ENCODE measurements at places on chromosomes 7 and 10.

- DNase-seq = no peak
These were observed 342.2 kb upstream of the MEOX2 start for GRCh38 chr7:16028636-16029035.

DNA sequence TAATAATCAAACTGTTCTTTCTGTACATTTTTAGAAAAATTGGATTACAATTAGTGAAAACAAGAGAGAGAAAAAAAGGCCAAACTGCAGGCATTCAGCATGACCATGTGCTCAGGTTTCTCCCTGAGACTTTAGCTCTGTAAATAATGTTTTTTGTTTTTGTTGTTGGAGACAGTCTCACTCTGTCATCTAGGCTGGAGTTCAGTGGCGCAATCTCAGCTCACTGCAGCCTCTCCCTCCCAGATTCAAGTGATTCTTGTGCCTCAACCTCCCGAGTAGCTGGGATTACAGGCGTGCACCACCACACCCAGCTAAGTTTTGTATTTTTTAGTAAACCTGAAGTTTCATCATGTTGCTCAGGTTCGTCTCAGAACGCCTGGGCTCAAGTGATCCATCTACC, 23.0 kb downstream of the BZW2 start:
- no peak for DNase-seq

DNA sequence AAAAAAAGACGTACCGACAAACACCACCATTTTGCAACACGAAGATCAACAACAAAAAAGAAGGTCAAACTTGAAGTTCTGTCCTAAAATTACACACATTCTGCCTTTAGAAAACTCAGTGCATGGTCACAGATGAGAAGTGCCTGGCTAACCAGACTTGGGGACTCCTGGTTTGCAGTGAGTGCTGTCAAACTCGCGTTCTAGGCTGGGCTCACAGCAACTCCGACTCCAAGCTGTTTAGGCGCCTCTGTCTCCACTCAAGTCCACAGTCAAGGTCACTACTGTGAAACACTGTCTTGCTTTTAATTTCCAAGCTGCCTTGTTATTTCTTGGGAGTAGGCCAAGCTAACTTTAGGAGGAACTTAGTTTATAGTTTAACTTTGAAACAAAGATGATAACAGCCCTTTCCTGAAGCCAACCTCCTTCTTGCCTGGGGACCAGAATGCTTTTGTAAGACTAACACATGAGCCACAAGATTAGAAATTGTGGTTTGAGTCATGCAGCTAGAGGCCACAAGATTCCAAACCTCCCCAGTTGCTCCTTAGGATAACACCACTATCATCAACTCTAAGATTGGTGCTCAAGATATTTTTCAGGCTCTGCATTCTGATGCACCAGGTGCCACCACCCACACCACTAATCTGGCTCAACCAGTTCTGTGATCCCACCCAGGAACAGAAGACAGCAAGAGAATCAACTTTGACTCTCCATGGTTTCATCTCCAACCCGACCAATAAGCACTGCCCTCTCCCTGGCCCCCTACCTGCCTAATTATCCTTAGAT, 1.1 kb upstream of the DNAAF5 start:
- peak; percentile 18 for DNase-seq

DNA sequence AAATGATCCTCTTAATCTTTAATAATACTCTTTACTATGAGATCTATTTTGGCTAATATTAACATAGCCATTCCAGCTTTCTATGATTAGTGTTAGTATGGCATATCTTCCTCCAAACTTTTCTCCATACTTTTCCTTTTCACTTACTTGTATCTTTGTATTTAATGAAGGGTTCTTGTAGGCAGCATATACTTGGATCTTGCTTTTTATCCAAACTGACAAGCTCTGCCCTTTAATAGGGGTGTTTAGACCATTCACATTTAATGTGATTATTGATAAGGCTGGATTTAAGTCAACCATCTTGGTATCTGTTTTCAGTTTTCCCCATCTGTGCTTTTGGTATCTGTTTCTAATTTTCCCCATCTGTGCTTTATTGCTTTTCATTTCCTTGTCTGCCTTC, 59.7 kb upstream of the ATP6V0A4 start:
- DNase-seq = no peak

- DNase-seq = no peak
These were observed 267.7 kb upstream of the SEMA3A start for GRCh38 chr7:84462259-84462658.

DNA sequence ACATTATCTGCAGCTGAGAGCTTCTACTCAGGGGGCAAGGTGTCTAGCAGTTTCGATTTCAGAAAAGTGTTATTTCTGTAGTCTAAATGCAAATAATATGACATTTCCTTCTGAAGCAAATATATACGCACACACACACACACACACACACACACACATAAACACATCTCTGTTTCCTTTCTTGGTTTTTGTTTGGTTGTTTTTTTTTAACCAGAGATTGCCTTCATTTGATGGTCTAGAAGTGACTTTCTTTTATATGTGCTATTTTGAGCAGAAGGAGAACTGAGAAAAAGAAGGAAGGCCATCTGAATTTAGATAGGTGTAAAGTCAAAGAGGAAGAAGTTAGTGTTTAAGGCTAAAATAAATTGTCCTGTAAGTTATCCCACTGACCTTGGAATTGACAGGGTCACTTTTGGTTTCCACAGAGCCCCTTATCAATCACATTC, 142.2 kb downstream of the TRIL start:
- DNase-seq = no peak

- DNase-seq = no peak
These were observed 57.0 kb downstream of the CDC123 start for GRCh38 chr10:12252882-12253546.

DNA sequence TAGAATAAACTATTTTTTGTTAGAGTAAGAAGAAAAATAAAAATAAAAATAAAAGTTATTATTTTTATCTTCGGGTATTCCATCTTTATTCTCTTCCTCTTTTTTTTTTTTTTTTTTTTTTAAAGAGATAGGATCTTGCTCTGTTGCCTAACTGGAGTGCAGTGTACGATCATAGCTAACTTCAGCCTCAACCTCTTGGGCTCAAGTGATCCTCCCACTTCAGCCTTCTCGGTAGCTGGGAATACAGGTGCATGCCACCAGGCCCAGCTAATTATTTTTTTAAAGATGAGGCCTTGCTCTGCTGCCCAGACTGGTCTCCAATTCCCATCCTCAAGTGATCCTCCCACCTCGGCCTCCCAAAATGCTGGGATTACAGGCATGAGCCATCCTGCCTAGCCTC, 15.4 kb downstream of the STAM start:
- DNase-seq = no peak

DNA sequence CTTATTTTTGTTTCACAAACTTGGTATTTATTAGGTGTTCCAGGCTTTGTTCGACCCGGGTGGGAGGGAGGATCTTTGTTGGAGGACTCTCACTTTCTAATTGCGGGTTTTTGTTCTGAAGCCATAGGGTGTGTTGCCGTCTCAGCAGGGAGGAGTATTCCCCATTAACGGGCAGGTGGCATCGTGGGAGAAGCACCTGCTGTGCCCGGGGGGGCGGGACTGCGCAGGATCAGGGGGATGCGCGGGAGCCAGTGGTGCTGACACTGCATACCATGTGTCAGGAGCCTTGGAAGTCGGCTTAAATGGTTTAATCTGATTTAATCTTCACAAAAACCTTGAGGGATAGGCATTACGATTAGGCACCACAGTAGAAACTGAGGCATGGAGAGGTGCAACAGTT, 113.0 kb downstream of the MGMT start:
- no peak for DNase-seq

DNA sequence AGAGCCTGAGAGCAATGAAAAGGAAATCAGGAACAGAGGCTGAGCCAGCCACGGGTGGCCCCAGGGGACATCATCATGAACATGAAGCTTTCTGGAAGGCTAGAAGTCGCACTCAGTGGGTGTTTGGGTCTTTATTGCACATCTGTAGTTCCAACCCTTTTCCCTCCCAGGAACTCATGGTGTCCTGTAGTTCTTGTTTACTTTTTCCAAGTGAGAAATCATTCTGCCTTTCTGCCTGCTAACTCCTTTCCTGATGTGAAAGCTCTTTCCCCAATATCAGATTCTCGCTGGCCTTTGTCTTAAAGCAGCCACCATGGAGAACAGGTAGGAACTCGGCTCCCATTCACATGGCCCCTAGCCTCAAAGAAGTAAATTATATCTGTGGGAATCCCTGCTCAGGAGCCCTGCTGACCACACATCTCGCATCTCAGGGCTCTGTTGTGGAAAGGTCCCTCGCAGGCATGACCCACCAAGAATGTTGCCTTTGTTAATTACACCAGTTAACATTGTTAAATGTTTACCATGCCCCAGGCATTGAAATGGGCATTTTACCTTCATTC, 542.7 kb downstream of the TNS3 start:
- DNase-seq = no peak

DNA sequence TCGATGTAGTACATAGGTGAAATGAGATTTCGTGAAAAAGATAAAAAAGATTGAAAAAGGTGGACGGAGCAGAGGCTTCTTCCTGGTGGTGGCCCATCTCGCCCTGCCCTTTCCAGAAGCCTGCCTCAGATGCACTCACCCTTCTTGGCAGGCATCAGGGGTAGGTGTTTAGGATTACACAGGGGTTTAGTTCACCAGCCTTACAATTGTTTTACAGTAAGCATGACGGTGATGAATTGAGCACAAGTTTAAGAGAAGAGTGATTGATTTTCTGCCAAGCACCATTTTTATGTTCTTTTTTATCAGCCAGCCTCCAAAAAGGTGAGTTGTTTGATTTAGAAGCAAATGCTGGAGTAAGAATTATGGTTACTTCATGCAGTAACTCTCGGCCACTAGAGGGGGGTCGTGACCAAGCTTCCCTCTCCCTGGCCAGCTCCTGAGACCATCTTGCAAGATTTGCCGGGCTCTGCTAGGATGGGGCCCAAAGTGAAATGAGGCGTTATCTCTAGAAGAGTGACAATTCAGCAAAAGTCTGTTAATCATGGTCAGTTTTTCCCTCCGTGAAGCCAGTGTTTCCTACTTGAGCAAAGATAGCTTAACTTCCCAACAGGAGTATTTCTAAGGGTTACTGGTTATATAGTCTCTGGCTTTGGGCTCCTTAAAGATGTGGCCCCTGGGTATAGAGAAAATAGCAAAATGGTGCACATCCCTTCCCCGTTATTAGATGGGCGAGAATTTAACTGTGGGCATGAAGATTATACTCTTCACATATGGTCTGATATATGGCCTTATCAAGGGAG, 228.8 kb downstream of the BMPER start:
- DNase-seq = peak; percentile 64

GRCh38 chr10:121406823-121407545, 191.3 kb downstream of the FGFR2 start:
- peak; percentile 15 for DNase-seq

GRCh38 chr7:122750389-122750788, 47.7 kb upstream of the RNF148 start:
- DNase-seq = no peak

- no peak for DNase-seq
These were observed 19.0 kb upstream of the C10orf71 start for GRCh38 chr10:49280001-49280408.

DNA sequence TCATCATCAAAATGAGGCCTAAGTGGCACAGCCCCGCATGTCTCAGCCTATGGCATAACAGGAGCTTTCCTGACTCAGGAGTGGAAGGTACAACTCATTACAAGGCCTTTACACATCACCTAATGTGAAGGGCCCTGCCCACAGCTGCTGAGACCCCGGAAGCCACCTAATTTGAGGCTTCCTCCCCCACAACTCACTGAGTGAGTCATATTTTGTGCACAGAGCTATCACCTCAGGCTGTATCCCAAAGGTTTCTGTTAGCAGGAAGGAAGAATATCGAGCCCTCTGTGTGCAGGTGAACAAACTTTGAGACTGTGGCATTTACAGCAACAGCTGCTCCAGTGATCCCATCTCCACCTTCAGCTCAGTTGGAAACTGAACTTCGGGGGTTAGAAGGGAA, 20.6 kb downstream of the HTR5A start:
- DNase-seq = no peak

- DNase-seq = no peak
These were observed 596.4 kb upstream of the GHITM start for GRCh38 chr10:83542774-83543411.

DNA sequence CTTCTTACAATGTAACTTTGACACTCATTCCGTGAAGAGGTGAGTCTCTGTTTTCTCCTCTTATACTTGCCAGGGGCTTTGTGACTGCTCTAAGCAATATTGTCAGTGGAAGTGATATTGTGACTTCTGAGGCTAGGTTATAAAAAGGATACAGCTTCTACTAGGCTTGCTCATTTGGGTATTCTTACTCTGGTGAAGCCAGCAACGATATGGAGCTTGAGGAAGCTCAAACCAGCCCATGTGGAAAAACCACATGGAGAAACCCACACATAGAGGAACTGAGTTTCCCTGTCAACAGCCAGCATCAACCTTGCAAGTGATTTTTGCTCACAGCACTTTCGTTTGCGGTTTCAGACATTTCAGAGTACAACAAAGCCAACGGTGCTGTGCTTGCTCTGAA, 149.6 kb upstream of the SEMA3E start:
- DNase-seq = no peak

DNA sequence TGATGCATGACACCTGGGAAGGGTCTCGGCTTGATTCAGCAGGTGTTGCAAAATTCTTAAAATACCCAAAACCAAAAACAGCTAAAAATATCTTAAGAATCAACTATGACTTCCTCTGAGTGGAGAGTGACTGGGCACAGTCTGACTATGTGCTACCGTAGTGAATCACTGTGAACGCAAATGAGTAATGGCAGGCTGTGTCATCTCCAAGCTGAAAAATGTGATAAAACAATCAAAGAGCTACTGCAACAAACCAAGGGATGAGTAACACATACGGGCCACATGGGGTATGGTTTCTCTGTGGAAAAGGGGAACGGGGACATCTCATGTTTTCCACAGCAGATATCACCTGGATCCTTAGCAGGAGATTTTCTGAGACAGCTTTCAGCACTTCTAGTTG, 127.5 kb downstream of the ABCA13 start:
- DNase-seq = no peak

GRCh38 chr10:91664426-91664825, 31.6 kb upstream of the PPP1R3C start:
- DNase-seq = no peak

GRCh38 chr10:101451667-101452069, 97.7 kb downstream of the BTRC start:
- no peak for DNase-seq

GRCh38 chr7:105216786-105217185, 171.9 kb downstream of the SRPK2 start:
- DNase-seq = peak; percentile 62

DNA sequence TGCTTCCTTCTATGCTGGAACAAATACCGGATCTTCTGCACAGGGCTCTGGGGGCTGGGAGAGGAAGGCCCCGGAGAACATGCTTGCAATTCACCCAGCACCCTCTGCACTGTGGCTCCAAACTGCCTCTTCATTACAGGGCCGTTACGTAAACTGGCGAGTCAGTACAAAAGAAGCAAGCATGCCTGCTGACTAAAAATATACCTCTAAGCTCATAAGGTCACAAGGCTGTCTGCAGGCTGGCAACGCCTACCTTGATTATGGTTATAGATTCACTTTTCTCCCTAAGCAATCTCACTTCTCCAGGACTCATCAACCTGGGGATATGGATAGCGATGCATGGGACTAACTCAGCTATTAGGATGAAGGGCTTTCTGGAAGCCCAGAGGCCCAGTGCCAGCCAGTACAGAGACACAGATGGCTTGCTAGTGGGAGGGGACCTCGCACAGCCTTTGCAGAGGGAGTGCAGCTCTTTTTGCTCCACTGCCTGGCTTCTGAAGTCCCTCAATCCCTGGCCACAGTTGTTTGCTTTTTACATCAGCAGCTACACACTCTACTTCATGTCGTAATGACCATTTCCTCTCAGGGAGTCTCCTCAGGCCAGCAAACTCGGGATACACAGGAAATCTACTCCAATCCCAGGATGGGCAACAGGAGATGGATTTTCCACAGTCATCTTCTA, 96.1 kb downstream of the SH3PXD2A start:
- no peak for DNase-seq

Data from LoVo (cell line).